ENCODE measurements at places on chromosomes 2 and 18. TPM values are rescaled to one million over a fixed set of nuclear protein-coding genes. Genes with fewer than 3 reads are reported as not detected.

- peak; percentile 53 for DNase-seq
Measured at GRCh38 chr2:240997856-240998705, at the start of gene SNED1. TSS of gene SNED1 (plus strand) at chr2:240998618. CDS start at chr2:240998838, 220 bp downstream.

DNA sequence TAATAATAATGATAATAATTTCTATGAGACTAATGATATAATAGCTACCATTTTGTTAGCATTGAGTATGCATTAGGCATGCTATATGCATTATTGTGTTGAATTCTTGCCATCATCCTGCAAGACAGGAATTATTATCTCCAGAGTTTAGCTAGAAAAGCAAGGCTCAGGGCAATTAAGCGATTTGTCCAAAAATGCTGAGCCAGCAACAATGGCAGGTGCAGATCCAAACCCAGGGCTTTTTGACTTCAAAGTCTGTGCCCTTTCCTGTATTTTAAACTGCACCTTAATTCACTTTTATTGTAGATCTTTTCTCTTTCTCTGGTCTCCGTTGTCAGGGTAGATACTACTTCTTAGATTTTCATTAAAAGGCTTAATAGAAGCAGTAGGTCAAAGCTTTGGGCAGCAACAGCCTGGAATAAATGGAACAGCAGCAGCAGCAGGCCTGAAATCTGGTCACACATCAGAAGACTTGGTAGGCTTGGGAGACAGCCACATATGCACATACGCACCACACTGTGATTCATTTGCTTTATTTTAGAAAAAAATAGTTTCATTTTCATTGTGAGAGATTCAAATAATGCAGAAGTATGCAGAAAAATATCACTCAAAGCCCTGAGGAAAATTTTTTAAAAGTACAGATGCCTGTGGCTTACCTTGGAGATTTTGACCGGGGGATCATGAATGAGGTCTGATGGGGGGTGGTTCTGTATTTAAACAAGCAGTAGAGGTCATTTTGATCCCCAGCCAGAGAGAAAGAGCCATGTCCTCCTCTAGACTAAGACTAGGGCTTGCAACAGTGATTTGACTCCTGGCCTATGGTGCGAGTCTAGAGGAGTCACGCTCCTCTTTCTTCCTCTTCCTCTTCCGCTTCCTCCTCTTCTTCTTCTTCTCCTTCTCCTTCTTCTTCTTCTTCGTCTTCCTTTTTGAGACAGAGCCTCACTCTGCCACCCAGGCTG is 455.7 kb downstream of the TSN start:
- DNase-seq, result no peak

DNA sequence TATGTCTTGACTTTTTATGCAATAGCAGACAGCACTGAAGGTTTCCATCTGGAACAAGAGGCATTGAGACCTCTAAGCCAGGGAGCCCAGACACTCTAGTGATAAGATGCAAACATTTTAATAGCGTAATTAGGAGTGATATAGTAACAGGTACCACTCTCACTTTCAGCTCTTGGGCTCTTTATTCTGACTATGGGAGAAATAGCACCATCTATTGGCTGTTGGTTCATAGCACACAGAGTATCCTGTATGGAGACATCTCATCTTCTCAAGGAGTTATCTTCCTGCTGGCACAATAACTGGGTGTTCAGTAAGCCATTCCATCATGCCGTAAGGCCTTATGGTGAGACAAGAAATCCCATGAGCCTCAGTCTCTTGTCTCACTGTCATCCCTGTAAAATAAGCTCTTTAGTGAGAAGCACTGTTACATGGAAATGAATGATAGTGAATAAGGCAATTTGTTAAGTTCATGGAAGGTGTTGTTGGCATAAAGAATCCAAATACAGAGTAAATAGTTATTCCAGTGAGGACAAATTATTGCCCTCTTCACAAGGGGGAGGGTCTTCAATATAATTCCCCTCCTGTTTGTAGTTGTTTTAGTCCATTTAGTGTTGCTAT is 48.3 kb downstream of the THUMPD2 start:
- DNase-seq, result peak; percentile 45

DNA sequence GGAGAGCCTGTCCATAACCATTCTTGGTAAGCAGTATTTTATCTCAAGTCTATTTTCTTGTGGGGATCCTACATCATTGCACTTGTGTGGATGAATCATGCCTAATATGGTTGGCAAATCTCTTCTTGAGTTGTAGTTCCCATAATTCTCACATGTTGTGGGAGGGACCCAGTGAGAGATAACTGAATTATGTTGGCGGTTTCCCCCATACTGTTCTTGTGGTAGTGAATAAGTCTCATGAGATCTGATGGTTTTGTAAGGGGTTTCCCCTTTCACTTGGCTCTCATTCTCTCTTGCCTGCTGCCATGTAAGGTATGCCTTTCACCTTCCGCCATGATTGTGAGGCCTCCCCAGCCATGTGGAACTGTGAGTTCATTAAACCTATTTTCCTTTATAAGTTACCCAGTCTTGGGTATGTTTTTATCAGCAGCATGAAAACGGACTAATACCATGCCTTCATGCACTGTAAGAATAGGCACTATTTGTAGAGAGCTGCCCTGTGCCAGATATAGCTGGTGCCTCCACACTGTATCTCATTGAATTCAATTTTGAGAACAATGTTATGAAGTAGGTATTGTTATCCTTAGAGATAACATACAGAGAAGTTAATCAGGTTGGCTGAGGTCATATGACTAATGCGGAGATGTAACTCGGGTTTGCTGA is 148.3 kb downstream of the PLCL1 start:
- DNase-seq, result no peak

The TEX44 gene
- total RNA-seq, result not detected

- no peak for DNase-seq
Measured at GRCh38 chr18:13551305-13551603, 175.1 kb downstream of the FAM210A start.

DNA sequence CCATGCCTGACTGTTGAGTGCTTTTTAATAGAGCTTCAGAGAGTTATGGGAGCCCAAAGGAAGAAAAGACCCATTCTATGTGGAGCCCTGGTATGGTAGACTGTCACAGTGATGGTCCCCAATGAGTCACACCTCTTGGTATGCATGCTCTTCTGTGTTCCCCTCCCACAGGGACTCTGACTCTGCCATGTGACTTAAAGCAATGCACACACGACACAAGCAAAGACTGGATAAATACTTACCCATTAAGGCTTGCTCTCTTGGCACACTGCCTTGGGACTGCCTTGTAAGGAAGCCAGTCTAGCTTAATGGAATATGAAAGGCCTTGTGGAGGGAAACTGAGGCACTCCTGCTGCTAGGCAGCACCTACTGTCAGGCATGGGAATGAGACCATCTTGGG is 16.7 kb upstream of the DTNB start:
- DNase-seq, result peak; percentile 83

The TMEM198 gene
- 2.5 TPM for total RNA-seq

- DNase-seq, result no peak
Measured at GRCh38 chr2:111238296-111238695, 117.6 kb downstream of the BCL2L11 start.

The EGR4 gene
- total RNA-seq, result not detected

GRCh38 chr18:27922780-27923179 is 254.2 kb downstream of the CDH2 start:
- DNase-seq, result no peak

DNA sequence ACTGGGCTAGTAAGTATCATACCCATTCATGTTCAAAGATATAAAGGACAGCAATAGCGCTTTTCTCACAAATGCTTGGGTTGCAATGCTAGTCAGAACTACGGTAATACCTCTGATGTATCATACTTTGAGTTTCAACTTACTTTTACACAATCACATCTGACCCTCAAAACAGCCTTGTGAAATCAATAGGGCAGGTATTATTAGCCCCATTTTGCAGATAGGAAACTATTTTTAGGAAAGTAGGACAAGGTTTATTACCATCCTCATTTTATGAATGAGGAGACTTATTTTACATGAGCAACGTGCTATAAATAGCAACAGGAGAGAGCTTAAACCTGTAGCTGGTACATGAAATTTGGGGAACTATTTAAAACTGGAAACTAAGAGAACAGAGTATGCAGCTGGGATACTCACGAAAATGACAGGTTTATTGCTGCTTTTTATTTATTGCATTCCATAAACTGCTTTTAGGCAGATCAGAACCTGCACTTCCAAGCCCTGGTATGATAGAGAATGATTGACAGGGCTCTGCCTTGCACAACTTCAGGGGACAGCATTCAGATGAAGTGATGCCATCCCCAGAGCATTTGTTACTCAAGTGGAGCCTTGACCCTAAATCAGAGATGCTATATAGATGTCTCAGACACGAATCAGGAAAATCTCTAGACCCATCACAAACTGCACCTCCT is 42.4 kb upstream of the PPM1B start:
- peak; percentile 40 for DNase-seq

- DNase-seq, result no peak
Measured at GRCh38 chr2:180562378-180562777, 418.0 kb upstream of the UBE2E3 start.

GRCh38 chr2:9578467-9579235 is 23.0 kb upstream of the ADAM17 start:
- DNase-seq, result no peak

The REG3G gene
- not detected for total RNA-seq

GRCh38 chr2:201939453-201939941 is 94.2 kb upstream of the FZD7 start:
- DNase-seq, result no peak

GRCh38 chr18:49026501-49027373 is 76.0 kb upstream of the SMAD7 start:
- no peak for DNase-seq

GRCh38 chr2:235854276-235854675 is 313.9 kb downstream of the GBX2 start:
- peak; percentile 25 for DNase-seq

DNA sequence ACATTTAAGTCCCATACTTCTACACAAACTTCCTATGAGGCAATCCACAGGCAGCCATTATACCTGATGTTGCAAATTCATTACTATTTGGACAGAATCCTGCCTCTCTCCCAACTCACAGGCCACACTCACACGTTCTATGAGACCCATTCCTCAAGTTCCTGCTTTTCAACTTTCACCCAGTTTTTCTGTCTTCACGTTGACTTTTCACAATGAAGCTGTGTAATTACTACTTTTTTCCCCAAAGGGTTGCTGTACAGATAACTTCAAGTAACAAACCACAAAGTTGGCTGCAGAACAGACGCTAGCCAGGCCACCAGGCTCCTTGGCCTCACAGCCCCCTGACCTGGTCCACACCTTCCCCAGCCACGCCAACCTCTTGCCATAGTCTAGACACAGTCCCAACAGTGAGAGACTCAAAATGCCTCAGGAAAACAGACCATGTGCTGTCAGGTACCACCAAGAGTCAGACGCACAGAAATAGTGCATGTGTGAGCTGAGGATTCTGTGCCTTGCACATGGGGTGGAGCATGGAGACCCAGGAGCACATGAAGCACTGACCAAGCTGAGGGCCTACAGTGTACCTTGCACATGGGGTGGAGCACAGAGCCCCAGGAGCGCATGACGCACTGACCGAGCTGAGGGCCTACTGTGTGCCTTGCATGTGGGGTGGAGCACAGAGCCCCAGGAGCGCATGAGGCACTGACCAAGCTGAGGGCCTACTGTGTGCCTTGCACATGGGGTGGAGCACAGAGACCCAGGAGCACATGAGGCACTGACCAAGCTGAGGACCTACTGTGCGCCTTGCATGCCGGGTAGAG is 61.0 kb downstream of the EIPR1 start:
- no peak for DNase-seq

The MEP1B gene
- total RNA-seq, result not detected

GRCh38 chr2:96510931-96511595 is 5.9 kb upstream of the NEURL3 start:
- no peak for DNase-seq

DNA sequence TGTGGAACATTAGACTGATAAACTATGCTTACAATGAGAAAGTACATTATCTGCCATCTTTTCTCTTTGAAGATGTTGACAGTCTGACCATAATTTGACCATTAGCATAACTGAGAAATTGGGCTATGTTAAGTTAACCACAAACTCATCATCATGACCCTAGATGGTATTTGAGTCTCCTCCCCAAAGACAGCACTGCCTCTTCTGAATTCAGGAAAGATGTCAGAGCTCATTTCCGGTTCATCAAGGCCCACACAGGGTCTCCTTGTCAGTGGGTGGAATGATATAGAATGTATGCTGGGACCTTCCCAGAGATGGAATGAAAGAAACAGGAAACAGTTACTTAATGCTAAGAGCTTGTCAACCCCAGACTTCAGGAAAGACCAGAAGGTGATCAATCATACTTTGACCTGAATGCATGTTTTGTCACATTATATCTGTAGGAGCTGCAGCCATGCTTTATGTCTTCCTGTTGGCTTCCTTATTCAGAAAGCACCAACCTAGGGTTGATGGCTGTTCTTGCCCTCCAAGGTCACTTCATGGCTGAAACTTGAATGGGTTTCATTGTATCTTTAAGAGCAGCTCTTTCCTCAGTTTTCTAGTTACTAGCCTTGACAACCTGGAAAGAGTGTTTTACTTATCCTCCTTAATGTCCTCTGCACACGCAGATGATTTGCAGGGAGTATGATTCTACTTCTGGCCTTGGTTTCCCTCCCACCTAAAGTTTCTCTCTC is 99.1 kb upstream of the NEUROD1 start:
- DNase-seq, result peak; percentile 74

DNA sequence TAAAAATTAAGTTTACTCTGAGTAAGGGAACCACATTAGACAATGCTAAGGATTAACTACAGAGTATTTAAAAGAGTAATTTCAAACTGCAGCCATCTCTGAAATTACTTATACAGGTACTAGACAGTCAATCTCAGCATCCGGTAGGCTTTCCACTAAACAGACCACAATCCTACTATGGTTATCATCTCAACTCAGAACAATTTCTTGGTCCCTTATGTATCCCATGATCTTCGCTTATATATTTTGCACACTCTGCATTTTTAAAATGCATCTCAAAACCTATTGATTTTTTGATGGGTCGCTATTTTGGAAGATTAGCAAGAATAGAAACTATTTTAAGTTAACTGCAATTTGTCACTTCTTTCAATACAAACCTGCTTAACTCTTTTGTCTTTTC is 1.4 kb downstream of the PPP4R1 start:
- peak; percentile 11 for DNase-seq

The GCKR gene
- total RNA-seq, result not detected

The LYPD6B gene
- total RNA-seq, result 28.8 TPM

GRCh38 chr18:2948038-2948437 is 64.9 kb downstream of the LPIN2 start:
- peak; percentile 13 for DNase-seq

DNA sequence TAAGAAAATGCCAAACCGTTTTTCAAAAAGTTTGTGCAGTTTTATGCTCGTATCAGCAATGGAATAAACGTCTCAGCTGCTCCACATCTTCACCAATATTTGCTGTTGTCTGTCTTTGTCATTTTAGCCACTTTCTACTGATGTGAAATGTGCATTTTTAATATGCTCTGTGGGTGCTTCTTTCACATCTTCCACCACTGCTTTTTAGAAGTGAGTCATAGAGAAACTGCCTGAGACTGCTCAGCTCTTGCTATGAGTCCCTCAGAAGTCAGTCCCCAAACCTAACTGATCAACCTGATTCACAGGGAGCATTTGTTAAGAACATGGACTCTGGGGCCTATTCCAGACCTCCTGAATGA is 41.0 kb upstream of the EPC2 start:
- DNase-seq, result no peak

Measured in M059J (cell line).